Adrenal gland (tissue), 19 donors: ENCODE measurements at places on chromosomes 5 and 9. TPM values are rescaled to one million over a fixed set of nuclear protein-coding genes. Genes with fewer than 3 reads are reported as not detected.
A peak's percentile ranks its signal among the peaks of the same experiment; 100 is the strongest.

The LECT2 gene
- total RNA-seq, result not detected

DNA sequence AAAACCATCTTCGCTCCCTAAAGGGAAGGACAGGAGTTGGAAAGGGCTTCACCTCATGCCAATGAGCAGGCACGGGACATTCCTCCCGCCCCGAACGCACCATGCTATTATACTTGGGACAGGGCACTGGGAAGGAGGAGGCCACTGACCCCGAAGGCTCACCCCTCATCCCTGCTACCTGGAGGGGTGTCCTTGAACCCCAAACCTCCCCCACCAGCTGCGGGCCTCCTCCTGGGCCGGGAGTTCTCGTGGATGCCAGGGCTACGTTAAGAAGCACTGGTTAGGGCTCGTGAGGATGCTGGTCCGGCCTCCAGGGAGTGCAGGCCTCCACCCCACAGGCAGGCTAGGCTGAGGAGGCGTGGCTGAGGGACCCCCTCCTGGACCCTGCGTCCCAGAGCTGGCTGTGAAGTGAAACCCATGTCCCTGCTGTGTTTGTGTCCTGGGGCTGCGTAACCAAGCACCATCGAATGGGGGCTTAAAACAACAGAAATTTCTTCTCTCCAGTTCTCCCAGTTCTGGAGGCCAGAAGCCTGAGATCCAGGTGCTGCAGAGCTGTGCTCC is 111.0 kb upstream of the SARDH start:
- DNase-seq, result no peak

The SV2C gene
- under 0.01 TPM for total RNA-seq

- peak; percentile 89 for DNase-seq
These were observed 171.3 kb downstream of the GDNF start for GRCh38 chr5:37668524-37669047.

- DNase-seq, result no peak
These were observed 48.3 kb downstream of the ATPSCKMT start for GRCh38 chr5:10201223-10201868.

The ARHGEF37 gene
- total RNA-seq, result 4.7 TPM

- peak; percentile 57 for DNase-seq
These were observed 93.4 kb downstream of the KCNIP1 start for GRCh38 chr5:170597109-170597751.

The ABHD17B gene
- 13.3 TPM for total RNA-seq

The SPINK13 gene
- total RNA-seq, result 3.2 TPM

GRCh38 chr9:6086006-6086655 is 70.7 kb upstream of the RANBP6 start:
- no peak for DNase-seq

DNA sequence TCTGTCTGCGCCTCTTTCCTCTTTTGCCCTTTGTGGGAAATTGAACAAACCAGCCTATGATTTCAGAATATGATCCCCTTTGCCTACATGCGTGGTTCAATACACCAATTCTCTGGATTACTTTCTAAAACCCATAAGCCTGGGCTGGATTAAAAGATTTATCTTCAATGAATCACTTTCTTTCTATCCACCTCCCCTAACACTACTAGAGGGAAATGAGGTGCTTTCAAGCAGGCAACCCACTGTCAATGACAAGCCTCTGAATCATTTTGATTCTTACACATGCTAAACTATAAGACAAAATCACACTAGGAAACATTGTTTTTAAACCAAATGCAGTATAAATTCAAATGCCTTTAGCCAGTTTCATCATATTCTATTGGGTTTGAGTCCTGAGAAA is 257.5 kb downstream of the AGTPBP1 start:
- DNase-seq, result no peak

The DOK3 gene
- 15.1 TPM for total RNA-seq

The SLC9A3 gene
- 2.5 TPM for total RNA-seq

DNA sequence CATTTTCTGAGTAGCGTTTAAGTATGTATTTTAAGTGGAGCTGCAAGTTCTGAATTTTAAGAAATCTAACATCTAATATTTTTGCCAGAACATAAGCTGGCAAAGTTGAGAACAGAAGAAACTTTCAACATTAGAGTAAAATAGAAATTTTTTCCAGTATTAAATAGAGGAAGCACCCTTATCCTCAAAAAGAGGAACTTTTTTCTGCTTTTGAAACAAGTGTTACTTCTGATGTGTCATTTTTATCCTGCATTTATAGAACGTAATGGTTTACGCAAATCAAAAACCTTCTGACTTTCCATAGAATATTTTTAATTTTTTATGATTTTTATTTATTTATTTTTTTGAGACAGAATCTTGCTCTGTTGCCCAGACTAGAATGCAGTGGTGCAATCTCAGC is 21.8 kb downstream of the ZBED3 start:
- no peak for DNase-seq

DNA sequence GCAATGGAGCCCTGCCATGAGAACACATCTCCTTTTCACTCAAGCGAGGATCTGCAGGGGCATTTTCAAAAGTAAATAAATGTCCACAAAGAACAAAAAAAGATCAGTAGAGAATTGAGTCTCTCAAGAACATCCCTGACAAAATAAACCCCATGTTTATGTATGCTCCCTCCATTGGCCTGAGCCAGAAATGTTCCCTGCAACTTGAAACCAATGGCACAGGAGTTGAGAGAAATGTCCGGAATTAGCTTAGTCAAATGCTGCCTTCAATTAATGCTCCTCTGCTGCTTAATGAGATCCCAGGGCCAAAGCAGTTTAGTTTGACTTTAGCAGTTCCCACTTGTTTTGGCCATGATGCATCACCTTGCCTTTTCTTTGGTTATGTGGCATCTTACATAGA is 238.3 kb downstream of the EBF1 start:
- DNase-seq, result no peak

- DNase-seq, result no peak
These were observed 37.6 kb upstream of the ANGPTL2 start for GRCh38 chr9:127159949-127160610.

- no peak for DNase-seq
These were observed 46.9 kb downstream of the NDST1 start for GRCh38 chr5:150554857-150555256.

DNA sequence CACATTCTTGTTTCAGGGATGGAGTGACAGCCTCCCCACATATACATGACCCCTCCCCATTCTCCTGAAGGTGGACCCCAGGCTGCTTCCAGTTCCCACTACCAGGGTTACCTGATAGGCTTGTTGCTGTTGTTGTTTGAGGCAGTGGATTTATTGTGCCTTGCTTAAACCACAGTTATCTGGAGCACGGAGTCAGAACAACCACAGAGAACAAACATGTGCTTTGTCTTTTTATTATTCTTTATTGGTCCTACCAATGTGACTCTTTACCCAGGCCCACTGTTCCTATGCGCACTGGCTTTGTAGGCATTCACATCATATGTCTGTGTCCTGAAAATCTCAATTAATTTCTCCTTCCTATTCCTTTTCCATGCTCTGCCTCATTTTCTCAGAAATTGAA is 41.2 kb upstream of the IPPK start:
- DNase-seq, result no peak

- no peak for DNase-seq
These were observed 39.1 kb downstream of the G3BP1 start for GRCh38 chr5:151810897-151811296.

The NIM1K gene
- total RNA-seq, result 0.86 TPM

The TEX48 gene
- not detected for total RNA-seq

DNA sequence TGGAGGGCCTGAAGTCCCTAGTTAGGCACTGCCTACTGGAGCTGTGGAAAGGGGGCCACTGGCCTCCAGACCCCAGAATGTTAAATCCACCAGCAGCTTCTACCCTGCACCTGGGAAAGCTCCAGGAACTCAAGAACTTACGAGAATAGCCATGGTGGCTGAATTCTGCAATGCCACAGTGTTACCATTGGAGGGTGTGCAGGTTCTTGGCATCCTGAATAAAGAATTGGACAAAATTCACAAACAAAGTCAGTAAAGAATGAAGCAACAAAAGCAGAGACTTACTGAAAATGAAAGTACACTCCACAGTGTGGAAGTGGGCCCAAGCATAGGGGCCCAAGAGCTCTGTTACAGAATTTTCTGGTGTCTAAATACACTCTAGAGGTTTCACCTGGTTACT is 107.0 kb downstream of the PRDM9 start:
- DNase-seq, result no peak
